ENCODE measurements at places on chromosomes 12 and 14.

GRCh38 chr14:59997449-59997848 lies 77.5 kb downstream of the LRRC9 start:
- no peak for DNase-seq

- no peak for DNase-seq
Measured at GRCh38 chr14:43528321-43528720, 978.8 kb downstream of the FSCB start.

- no peak for DNase-seq
Measured at GRCh38 chr12:109582636-109583035, 9.0 kb downstream of the MVK start.

DNA sequence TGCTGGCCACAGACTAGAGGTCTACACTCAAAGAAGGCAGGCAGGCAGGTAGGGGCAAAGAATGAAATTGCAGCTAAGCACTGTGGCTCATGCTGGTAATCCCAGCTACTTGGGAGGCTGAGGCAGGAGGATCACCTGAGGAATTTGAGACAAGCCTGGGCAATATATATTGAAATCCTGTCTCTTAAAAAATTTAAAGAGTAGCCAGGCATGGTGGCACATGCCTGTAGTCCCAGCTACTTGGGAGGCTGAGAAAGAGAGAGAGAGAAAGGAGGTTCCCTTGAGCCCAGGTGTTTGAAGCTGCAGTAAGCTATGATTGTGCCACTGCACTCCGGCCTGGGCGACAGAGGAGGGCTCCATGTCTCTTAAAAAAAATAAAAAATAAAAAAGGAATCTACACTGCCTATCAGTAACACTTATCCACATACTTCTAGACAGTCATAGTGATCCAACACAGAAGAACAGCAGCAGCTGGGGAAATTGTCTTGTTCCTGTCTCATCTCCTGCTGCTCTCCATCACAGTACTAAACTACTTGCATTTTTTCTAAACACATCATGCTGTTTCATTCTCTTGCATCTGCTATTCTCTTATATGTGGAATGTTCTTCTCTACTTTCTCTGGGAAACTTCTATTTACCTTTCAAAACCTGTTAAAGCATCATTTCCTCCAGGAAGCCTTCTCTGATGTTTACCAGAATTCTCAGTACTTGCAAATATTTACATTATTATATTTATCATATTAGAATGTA lies 57.2 kb downstream of the ATF7 start:
- DNase-seq = no peak

GRCh38 chr12:5520831-5521230 lies 88.9 kb downstream of the NTF3 start:
- DNase-seq = no peak

- no peak for DNase-seq
Measured at GRCh38 chr12:12181511-12181910, 85.3 kb downstream of the LRP6 start.

DNA sequence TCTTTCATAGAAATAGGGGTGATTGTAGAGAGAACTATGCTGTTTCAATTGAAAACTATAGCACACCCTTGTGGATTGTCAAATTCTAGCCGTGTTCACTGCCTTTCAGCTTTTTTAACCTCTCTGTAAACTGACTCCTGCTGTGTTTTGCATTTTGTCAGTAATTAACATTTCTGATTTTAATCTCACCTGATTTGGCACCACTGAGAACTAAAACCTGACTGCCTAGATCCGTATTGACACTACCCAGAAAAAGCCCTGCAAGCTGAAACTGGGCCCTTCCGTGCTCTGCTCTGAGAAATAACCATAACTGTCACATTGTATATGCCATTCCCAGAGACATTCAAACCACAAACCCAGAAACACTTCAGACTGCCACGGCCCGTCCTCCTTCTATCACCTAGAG lies 26.6 kb upstream of the ETV6 start:
- no peak for DNase-seq

DNA sequence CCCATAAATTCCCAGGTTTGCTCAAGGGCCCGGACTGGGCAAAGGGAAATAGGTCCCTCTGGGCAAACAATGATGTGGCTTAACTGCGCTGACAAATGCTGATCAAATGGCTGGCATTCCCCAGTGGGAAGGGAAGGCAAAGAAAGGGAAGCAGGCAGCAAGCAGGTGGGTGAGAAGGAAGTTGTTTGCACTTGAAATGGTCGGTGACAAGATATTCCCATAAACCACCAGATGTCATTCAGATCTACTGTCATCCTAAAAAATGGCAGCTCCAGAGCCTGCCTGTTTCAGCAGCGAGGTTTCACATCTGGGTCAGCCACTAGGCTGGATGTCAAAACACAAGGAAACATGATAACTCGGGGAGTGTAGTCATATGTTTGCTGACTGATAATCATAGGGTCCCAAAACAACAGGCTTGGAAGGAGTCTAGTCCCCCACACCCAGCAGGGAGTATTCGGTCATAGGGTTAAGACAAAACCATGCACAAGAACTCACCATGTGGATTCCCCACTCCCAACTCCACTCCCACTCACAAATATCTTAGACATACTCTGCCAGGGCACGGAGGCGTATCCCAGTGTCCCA lies 37.9 kb upstream of the MDM1 start:
- DNase-seq = no peak

GRCh38 chr14:104966981-104967385 lies 11.2 kb downstream of the AHNAK2 start:
- DNase-seq = no peak

DNA sequence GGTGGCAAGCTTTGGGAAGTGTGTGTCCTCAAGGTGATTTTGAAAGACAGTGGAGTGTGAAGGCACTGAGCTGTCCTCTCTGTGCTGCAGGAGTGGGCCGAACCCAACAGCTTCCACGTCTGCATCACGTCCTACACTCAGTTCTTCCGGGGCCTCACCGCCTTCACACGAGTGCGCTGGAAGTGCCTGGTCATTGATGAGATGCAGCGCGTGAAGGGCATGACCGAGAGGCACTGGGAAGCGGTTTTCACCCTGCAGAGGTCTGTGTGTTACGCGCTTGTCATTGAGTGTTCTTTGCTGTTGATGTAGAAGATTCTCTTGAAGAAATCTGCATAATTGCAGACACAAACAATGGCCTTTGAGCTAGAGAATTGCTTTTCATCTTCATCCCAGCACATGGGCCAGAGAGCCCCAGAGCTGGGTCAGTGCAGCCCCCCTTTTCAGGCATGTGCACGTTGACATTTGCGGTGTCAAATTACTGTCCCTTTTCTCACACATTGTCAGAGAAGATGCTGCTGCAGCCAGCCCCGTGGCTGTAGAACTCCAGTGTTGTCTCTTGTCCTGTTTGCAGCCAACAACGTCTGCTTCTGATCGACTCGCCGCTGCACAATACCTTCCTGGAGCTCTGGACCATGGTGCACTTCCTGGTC lies 63.3 kb downstream of the EP400 start:
- no peak for DNase-seq

DNA sequence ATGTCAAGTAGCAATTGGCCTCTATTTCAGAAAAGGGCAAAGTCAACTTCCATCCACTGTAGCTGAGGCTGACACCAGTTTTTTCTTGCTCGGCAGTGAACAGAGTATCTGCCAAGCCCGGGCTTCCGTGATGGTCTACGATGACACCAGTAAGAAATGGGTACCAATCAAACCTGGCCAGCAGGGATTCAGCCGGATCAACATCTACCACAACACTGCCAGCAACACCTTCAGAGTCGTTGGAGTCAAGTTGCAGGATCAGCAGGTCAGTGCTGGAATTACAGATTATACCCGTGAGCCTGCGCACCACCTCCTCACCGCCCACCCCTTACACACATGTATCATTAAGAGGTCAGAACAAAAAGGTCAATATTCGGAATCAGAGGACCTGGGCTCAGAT lies 19.4 kb downstream of the EVL start:
- DNase-seq = no peak
